ENCODE measurements at places on chromosomes 5 and 9.

DNA sequence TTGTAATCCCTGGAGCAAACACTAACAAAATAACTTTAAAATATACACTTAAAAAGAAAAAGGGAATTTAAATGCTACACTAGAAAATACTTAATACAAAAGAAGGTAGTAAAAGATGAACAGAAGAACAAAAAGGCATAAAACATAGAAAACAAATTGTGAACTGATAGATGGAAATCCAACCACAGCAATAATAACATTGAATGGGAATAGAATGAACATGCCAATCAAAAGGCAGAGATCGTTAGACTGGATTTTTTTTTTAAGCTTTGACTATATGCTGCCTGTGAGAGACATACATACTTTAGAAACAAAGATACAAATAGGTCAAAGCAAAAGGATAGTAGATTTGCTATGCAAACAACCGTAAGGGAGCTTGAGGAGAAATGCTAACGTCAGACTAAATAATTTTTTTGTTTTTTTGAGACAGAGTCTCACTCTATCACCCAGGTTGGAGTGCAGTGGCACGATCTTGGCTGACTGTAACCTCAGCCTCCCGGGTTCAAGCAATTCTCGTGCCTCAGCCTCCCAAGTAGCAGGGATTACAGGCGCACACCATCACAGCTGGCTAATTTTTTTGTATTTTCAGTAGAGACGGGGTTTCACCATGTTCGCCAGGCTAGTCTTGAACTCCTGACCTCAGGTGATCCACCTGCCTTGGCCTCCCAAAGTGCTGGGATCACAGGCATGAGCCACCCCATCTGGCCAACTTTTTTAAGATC, 6.5 kb downstream of the ABO start:
- no peak for DNase-seq

DNA sequence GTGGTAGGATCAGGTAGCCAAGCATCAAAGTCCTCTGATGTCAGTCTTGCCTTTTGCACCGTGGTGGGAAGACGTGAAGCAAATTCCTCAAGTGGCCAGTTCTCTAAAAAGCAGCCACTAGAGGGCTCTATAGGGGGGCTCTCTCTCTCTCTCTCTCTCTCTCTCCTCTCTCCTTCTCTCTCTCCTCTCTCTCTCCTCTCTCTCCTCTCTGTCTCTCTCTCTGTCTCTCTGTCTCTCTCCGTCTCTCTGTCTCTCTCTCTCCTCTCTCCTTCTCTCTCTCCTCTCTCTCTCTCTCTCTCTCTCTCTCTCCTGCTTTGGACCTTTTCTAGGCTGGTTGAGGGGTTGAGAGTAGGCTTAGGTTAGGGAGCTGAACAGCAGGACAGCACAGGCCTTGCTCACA, 13.9 kb upstream of the OSMR start:
- no peak for DNase-seq

GRCh38 chr9:124613849-124614248, 106.7 kb upstream of the NR5A1 start:
- DNase-seq = no peak

DNA sequence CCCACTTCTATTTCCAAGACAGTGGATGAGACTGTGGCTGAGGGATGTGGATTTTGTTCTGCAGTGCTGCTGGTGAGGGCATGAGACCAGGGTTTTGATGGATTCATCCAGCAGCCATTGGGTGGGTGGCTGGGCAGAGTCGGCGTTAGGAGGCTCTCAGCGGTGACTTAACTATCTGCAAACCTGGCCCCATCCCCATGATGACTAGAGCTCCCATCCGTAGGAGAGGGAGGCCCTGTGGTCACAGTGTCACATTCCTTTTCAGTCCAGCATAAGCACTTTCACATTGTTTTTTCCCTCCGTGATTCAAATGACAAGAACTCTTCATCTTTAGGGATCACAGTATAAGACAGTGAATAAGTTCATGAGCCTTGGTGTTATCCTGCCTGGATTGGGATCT, 60.4 kb upstream of the SPRY4 start:
- DNase-seq = peak; percentile 47

DNA sequence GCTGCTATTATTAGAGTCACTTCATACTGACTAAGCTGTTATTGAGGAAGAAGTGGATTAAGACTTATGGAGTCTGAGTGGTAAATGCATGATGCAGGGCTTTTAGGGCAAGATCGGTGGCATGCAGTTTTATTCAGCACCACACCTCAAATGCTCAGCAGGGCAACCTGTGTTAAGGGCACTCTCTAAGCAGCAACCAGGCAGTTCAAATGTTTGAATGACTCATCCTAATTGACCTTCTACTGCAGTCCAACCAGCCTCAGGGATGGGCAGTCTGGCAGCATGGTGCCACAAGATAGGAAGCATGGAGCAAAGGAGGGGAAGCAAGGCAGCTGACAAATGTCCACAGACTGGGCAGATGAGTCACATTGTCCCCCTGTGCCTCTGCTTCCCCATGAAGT, 80.2 kb upstream of the MIER3 start:
- DNase-seq = no peak

GRCh38 chr5:56656846-56657726, 158.3 kb upstream of the MAP3K1 start:
- DNase-seq = no peak

Data from AG08396 (cell line).